ENCODE measurements at places on chromosomes 1 and 21. TPM values are rescaled to one million over a fixed set of nuclear protein-coding genes. Genes with fewer than 3 reads are reported as not detected.

Gene DNASE2B
- not detected for total RNA-seq

Gene TMEM50B
- total RNA-seq = 51.4 TPM

Gene IGSF5
- total RNA-seq = 0.59 TPM

Gene LENEP
- total RNA-seq = not detected

Gene CDCA8
- 0.30 TPM for total RNA-seq

Gene CFAP107
- not detected for total RNA-seq

Gene BTBD19
- 17.0 TPM for total RNA-seq

Gene C1orf53
- total RNA-seq = 2.4 TPM

Gene HRNR
- not detected for total RNA-seq

Gene SAMD11
- total RNA-seq = 25.2 TPM

Gene SYNC
- total RNA-seq = 61.5 TPM

Gene ACKR1
- not detected for total RNA-seq

Gene LIPI
- not detected for total RNA-seq

Gene ARMH1
- 0.59 TPM for total RNA-seq

Gene TESK2
- total RNA-seq = 0.60 TPM

Gene EPHB2
- 58.8 TPM for total RNA-seq

Gene CLCA1
- not detected for total RNA-seq

Gene ARID4B
- 44.8 TPM for total RNA-seq

Gene FHAD1
- 0.42 TPM for total RNA-seq

Gene RABGAP1L
- 44.2 TPM for total RNA-seq

Gene FCRL2
- not detected for total RNA-seq

Gene C1orf185
- total RNA-seq = not detected

Gene COA7
- 22.1 TPM for total RNA-seq

Gene TAS1R3
- total RNA-seq = 0.23 TPM

Gene PSEN2
- total RNA-seq = 20.5 TPM
